ENCODE measurements at places on chromosomes 6 and 20.

DNA sequence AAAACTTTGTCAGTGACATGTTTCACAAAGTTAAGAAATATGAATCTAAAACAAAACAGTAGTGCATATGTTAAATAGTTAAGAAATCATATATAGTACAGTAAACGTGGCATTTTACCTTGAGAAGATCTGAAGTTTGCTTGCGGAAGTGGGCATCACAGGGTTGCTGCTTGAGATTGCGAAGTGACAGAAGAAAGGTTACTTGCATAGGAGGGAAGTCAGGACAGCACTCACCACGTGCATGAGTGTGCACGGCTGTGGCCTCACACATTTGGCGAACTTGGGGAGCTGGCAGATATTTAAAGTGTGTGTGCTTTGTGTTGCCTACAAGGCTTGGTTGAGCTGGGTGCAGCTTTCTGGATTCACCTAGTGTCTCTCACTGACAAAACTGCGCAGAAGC, 431.5 kb upstream of the ARID1B start:
- no peak for DNase-seq

DNA sequence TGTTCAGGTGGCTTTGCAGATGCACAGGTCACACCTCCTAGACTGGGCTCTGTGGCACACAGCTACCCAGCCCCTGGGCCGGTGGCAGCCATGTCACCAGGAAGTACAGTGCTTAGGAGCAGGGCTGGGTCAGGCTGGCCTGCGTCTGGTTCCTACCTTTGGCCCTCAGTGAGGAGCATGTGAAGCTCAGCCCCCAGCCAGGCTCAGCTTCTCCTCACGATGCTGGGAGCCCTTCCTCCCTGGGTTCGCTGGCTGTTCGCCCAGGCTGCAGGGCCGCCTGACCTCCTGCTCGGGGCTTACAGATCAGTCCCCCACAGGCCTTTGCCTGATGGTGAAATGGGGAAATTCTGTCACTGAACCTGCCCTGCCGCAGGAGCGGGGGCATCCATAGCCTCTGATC, 23.1 kb downstream of the SPATA2 start:
- no peak for DNase-seq

- DNase-seq, result no peak
These were observed 153.4 kb downstream of the PHACTR1 start for GRCh38 chr6:12869816-12870432.

- DNase-seq, result no peak
These were observed 198.9 kb upstream of the SASH1 start for GRCh38 chr6:148143771-148144170.

DNA sequence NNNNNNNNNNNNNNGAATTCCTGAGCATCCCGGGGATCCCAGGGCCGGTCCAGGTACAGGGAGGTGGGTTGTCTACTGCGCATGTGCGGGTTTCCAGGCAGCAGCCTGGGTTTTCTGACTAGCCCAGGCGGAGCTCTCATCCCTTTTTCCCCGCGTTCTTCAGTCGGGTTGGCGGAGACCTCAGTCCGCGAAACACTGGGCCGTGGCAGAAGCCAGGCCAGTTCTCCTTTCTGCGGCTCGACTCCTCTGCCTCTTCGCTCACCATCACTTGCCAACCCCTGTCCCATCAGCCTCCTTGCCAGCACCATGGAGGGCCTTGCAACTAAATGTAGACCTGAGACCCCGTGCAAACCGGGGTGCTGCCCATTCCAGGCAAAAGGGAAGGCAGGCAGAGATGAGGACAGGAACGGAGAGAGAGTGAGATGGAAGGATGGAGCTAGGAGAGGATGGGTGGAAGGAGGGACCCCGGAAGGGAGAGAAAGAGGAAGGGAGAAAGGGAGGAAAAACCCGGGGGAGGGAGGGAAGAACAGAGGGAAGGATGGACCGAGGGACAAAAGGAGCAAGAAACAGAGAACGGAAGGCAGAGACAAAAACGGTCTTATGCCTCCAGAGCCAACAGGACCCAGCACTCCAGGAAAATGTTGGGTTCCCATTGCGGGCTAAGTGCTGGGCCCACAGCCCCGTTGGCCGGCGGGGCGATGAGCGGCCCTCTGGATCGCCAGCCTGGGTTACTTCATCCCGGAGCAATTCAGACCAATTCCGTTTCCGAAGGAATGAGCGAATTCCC, 445.4 kb upstream of the DEFB115 start:
- DNase-seq, result no peak

GRCh38 chr6:38134704-38135088, 315.2 kb downstream of the ZFAND3 start:
- no peak for DNase-seq

DNA sequence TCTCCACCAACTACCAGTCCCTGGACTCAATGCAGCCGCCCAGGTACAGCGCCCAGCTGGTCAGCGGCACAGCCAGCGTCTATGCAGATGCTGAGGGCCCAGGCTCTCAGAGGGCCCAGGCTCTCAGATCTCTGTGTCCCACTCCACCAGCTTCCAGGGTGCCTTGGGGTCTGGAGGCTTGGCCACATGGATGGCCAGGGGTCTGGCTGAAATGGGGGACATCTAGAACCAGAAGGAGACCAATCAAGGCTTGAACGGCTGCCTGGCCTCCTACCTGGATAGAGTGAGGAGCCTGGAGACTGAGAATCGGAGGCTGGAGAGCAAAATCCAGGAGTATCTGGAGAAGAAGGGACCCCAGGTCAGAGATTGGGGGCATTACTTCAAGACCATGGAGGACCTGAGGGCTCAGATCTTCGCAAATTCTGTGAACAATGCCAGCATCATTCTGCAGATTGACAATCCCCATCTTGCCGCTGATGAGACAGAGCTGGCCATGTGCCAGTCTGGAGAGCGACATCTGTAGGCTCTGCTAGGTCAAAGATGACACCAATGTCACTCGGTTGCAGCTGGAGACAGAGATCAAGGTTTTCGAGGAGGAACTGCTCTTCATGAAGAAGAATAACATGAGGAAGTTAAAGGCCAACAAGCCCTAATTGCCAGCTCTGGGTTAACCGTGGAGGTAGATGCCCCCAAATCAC, 44.1 kb upstream of the GRM4 start:
- peak; percentile 21 for DNase-seq

DNA sequence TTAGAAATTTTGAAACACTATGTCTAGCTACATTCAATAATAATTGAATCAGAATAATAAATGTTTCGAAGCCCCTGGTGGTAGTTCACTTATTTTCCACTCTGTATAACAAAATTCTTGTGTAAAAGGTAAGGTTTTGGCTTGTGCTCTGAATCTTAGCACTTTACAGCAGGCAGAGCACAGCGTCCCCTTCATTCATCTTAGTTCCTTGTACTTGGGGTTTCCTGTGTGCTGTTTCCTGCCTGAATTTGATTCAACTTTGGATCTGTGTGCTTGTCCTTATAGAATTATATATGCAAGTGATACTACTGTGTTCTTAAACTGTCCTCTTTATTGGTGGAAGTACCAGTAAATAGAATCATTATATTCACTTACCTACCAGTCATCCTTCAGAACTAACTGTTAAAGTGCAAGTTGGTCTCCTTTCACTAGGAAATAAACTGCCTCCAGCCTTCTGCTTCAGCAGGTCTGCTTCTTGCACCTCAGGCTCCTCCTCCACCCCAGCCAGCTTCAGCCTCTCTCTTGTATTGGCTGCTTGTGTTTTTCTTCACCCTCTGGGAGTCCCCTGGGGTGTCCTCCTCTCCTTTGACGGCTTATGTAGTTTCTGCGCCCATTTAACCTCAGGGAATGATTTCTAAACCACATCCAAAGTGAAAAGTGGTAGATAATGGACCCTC, 28.8 kb upstream of the TULP4 start:
- no peak for DNase-seq

GRCh38 chr6:14443629-14444268, 326.2 kb downstream of the CD83 start:
- no peak for DNase-seq

- DNase-seq, result no peak
These were observed 317.6 kb downstream of the CLIC5 start for GRCh38 chr6:45698046-45698445.

GRCh38 chr6:2956930-2957685, 14.3 kb downstream of the SERPINB6 start:
- no peak for DNase-seq

GRCh38 chr6:80010288-80010687, 5.8 kb downstream of the TTK start:
- DNase-seq, result no peak

GRCh38 chr6:35062676-35063574, 78.2 kb downstream of the TCP11 start:
- DNase-seq, result no peak

DNA sequence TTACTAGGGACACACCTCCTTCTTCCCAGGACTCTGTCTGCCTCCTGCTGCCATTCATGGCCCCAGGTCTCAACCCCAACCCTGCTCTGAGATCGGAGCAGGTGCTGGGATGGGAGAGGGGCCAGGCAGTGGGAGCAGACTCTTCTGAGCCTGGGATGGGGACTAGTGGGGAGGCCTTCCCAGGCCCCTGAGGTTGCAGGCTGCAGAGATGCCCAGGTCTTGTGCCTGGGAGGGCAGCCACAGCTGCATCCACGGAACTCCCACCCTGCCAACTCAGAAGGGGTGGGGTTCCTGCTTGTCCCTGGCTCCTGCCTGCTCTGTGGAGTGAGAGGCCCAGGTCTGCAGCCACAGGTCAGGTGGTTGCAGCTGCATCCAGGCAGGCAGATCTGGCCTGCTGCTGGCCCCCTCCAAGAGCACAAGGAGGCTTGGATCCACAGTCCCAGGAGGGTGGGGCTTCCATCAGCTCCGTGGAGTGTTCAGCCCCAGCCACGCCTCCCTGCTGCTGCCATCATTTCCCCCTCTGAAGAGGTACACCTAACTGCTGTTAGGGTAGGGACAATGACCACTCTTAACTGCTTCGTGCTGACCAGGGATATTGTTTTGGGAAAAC, 2.9 kb upstream of the SLC22A1 start:
- no peak for DNase-seq

DNA sequence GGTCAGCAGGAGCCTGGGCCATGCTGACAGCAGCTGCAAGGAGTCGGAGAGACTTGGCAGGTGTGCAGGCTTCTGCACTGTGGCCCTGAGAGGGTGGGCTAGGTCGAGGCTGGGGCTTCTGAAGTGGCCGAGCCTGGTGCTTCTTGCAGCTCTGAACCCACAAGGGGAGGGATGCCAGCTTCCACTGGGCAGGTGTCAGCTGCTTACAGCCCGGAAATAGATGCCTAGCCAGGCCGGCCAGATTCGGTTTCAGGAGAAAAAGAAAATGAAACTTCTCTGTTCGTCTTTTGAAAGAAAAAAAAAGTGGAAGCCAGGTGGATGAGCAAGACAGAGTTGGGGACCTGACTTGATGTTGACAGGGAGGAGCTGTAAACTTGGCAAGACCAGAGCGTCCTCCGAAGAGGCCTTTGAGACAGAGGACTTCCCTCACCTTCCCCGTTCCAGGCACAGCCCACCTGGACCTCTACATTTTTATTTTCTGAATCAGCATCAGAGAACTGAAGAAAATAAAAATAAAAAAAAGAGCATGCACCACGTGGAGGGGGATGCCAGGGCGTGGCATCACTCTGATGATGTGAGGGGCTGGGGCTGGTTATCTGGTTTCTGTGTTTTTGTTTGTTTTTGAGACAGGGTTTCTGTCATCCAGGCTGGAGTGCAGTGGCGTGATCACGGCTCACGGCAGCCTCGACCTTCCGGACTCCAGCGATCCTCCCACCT, at the start of gene ZBP1:
Gene ZBP1 (minus strand): TSS at position 153 of the 717 bp plus-strand sequence. CDS start 131 bp downstream, at position 22.
- no peak for DNase-seq

- no peak for DNase-seq
These were observed 307.8 kb downstream of the RNGTT start for GRCh38 chr6:88655586-88655985.

DNA sequence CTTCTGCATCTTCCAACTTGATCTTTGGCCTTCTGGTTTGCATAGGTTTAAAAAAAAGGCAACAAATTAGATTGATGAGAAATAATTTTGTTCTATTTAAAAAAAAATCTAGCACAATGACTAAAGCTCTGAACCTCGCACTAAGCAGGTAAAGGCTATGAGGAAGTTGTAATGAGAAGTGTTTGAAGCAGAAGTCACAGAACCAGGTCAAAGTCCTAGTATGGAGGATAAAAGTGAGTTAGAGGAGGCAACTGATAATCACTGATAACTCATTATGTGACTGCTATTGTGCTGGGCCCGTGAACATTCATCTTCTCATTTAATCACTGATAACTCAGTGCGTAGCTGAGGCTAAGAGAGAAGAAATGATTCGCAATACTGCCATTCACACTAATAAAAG, 46.1 kb upstream of the GFRAL start:
- DNase-seq, result no peak

DNA sequence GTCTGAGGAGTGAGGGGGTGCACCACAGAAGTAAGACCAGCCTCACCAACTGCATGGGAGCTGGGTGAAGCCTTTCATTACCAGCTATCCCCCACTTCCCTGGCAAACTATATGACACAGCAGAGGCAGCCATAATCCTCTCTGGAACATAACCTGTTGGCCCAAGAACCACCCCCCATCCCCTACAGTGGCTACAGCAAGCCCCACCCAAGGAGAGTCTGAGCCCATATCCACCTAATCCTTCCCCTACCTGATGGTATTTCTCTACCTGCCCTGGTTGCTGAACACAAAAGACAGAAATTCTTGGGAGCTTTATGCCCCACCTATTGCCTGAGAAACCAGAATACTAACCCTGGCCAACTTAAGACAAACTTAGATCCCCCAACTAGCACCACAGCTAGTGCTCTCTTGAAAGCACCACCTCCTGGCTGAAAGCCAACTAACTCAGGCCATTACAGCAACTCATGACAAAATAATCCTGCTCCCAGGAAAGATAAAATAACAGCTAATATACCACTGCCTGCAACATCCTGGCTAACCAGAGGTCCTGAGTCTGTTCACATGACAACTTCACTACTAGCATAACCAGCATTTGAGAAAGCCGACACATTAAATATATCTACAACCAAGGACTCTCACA, 11.2 kb downstream of the RNGTT start:
- no peak for DNase-seq

GRCh38 chr6:133726188-133726587, 162.7 kb upstream of the TCF21 start:
- no peak for DNase-seq

DNA sequence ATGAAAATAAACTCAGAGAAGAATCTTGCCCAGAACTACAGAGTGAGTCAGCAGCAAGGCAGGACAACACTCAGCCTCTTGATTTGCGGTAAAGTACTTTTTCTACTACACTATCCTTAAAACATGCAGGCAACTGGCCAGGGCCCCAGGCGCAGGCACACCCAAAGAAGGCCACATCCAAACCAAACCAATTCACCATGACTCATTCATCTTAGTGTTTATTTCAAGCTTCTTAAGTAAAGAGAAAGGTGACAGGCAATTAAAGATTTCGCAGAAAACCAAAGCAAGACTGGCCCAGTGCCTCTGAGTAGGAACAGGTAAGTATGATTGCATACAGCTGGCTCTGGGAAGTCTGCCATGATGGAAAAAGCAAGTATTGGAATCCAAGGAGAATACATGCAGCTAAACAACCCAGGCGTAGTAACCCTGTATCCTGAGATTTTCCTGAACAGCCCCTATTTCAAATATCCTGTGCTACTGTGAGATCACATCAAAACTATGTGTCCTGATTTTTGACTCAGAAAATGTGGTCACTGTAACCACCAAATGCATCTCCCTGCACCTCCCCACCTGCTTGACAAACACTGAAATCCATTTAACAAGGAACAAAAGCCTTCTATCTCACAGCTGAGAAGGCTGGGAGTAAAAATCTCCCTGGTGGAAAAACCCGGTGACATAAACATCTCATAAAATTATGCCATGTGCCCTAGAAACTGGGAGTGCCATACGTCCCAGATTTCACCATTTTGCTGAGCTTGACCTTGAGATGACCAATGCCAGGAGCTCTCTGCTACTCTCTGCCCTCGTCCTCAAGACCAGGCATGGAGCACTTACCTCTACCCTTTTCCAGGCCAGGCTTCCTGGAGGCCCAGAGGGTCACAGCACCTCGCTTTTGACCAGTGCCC, 12.4 kb downstream of the WFDC3 start:
- DNase-seq, result no peak

GRCh38 chr6:25193460-25194171, 85.6 kb upstream of the CARMIL1 start:
- DNase-seq, result no peak
